Caki2 (cell line): ENCODE measurements at places on chromosomes 1 and 21. TPM values are rescaled to one million over a fixed set of nuclear protein-coding genes. Genes with fewer than 3 reads are reported as not detected.

DNA sequence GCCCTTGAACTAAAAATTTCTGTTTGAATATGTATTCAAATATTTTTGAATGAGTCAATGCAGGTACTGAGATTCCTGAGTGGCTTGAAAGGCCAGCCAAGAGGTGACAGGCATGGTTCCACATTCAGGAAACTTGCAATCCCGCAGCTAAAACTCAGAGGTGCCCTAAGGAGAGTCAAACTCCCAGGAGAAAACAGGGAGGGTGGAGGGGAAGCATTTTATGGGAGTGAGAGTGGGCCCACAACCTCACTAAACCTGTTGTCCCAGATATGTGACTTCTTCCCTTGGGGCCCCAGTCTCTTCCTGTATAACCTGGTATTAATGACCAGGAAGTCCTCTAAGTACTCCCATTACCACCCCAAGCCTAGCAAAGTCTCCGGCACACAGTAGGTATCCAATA is 189.6 kb downstream of the PLPP3 start:
- DNase-seq = no peak

DNA sequence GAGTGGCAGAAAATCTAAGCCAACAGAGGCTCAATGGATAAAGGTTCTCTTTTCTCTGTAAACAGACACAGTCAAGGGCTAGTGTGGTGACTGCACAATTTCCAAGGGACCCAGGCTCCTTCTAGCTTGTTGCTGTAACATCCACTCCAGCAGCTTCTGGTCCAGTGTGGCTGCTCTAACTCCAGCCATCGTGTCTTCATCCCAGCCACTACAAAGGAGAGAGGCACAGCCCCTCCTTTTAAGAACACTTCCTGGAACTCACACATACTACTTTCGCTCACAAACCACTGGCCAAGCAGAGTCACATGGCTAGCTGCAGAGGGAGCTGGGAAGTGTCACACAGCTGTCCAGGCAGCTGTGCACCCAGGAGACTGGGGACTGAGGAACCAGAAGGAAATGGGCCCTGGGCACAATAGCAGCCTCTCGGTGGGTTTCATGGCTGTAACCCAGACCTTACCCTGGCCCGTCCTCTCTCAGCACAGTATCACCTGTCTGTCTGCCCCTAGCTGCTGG is 188.6 kb upstream of the VAMP3 start:
- DNase-seq = no peak

KCNJ9 gene
- not detected in 2 replicates for total RNA-seq

OR2T33 gene
- not detected in 2 replicates for total RNA-seq

DNA sequence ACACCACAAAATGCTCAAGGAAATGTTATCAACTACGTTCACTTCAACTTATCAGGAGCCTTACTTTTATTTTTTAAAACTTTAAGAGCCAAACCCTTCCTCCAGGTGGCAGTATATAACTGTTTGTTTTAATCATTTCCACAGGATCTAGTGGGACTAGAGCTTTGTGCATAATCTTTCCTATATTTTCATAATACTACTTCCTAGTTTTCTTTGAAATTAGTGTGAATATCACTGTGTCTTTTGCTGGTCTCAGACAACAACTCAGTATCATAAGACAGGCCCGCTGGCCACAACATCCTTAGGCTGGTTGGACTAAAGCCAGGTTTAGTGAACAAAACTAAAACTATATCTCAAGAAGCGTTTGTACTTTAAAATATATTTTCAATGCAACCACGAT is 145.5 kb downstream of the TIAM1 start:
- DNase-seq = peak; percentile 50

BCL2L15 gene
- 1.9 TPM in 1 of 2 replicates, not detected in the other for total RNA-seq

OR14K1 gene
- total RNA-seq = not detected in 2 replicates

SPATA46 gene
- total RNA-seq = not detected in 2 replicates

- no peak for DNase-seq
These were observed 124.0 kb upstream of the SPATA6 start for GRCh38 chr1:48596046-48596445.

PRAMEF17 gene
- total RNA-seq = not detected in 2 replicates

DNA sequence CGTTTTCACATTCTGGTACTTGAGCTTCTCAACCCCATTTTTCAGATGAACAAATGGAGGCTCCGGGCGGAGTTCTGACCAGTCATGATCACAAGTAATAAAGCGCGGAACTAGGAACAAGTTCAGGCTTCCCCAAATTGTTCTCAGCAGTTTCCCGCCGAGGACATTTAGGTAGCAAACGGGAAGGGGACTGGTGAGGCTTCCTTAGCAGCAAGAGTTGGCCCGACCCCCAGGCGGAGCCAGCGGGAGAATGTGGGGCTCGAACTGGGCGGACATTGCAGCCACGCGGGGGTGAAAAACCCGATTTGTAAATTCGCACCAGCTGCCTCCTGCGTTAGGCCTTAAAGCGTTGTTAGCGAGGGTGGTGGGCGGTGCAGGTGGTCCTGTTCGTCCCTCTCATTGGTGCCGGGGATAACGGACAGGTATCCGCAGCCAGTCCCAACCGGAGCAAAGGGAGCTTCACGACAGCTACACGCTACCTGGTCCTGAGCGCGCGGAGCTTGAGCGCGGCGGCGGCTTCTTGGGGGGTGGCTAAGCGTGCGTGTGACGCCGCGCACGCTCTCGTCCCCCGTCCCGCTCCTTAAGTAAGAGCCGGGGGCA is 15.3 kb downstream of the SEMA6C start:
- no peak for DNase-seq

DNA sequence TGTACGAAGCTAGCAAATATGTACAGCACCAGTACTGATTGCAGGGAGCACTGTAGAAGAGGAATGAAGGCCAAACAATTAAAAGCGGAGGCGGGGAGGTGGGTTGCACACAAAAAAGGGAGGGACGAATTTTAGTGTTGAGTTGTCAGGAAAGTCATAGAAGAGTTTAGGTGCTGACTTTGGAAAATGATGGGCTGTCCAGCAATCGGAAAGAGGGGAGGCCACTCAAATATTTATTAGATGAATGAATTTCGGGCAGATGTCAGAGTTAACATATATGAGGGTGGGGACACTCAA is 537 bp upstream of the ANKRD13C start:
- DNase-seq = no peak

DNA sequence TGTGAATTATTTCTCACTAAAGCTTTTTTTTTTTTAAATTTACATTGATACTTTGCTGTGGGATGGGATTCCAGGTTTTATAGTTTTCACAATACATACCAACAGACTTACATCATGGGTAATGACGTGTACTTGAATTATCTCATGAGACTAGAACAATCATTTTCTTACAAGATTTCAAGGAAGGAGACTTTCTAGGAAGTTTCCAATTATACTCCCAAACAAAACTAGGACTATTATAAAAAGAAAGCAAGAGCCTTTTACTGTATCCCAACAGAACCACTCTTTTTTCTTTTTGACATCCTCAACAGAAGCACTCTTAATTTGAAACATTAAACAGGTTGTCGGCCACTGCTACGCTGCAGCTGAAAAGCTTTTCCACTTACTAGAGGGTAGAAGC is 48.7 kb downstream of the TESK2 start:
- no peak for DNase-seq

DNA sequence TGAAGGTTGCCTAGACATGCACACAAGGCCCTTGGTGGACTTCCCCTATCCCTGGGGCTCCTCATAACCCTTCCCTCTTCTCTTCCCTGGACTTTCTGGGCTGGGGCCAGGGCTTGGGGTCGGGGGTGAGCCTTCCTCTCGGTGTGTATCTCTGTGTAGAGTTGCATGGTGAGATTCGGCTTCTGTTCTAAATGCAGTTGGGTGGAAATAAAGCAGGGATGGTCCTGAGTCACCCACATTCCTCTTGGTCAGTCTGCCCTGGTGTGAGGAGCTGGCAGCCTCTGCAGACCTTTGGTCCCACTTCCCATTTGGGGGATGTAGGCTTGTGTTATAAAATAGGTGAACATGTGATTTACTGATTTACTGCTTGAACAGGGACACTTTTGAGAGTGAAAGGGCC is 38.0 kb downstream of the ADARB1 start:
- no peak for DNase-seq

CD53 gene
- total RNA-seq = not detected in 2 replicates

- DNase-seq = no peak
These were observed 3.1 kb downstream of the TRAF5 start for GRCh38 chr1:211329764-211330201.

DNA sequence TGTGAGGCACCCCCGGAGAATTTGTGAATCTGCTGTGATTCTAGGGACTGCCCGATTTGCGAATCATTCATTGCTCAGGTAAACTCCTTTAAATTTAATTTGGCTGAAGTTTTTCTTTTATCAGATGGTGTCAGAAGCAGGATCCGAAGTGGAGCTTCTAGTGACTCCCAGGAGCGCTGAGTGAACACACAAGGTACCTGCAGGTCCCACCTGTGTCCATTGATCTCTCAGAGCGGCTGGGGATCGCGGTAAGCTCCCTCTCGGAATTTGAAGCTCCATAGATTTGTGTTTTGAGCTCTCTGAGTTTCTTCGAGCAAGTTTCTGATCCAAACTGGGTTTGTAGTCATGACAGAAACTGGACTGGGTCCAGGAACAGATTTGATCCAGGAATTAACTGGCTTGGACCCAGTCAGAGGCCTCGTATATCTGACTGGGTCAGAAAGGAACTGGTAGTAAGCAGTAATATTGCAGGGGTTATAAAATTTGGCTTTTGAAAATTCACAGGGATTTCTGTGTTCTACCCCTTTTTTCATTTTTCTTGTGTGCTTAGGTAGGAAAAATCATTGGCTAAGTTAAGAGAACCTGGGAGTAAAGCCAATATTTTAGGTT is 56.2 kb upstream of the EDEM3 start:
- no peak for DNase-seq

GRCh38 chr1:54506594-54506993 is 41.4 kb upstream of the ACOT11 start:
- no peak for DNase-seq
